Colonic mucosa (tissue), 4 donors: ENCODE measurements at places on chromosomes 12 and 14. TPM values are rescaled to one million over a fixed set of nuclear protein-coding genes. Genes with fewer than 3 reads are reported as not detected.

The TSHR gene
- 0.25 TPM for total RNA-seq

The ESPL1 gene
- 34.6 TPM for total RNA-seq

DNA sequence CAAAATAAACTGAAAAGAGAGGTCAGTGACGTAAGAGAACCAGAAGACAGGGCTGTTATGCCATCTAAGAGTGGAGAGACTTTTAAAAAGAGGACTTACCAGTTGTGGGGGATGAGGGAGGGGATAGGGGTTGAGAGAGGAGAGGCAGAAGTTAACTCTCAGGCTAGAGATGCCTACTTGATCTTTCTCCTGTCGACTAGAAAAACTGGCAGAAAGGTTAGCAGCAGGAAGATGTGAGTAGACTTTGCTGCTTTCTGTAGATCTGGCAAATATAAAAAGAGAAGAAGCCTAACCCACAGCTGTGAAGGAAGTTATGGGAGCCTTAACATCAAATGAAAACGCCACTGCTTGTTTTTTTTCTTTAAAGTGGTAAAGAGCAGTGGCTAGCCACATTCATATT is 10.7 kb downstream of the CREBL2 start:
- DNase-seq = no peak

DNA sequence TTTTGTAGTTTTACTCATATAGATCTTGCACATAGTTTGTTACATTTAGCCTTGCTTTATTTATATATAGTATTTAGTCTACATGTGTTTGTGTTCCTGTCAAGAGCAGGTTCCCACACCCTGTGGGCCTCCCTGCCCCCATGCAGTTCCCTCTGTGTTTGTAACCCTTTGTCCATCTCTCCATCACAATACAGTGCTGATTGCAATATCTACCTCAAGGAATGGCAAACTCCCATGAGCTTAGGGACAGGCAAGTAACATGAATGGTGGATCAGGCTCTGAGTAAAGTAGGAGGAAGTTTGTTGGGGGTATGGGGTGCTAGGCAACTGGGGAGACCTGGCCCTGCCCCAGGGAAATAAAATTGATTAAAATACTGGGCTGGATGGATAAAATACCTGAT is 151.9 kb upstream of the MYL2 start:
- no peak for DNase-seq

GRCh38 chr12:63777340-63777739 is 2.4 kb upstream of the RXYLT1 start:
- no peak for DNase-seq

GRCh38 chr12:82055391-82055790 is 296.2 kb upstream of the PPFIA2 start:
- no peak for DNase-seq

GRCh38 chr14:94523265-94523664 is 14.0 kb upstream of the SERPINA12 start:
- no peak for DNase-seq
